Posterior vena cava (tissue), 2 donors: ENCODE measurements at places on chromosomes 7 and 10. TPM values are rescaled to one million over a fixed set of nuclear protein-coding genes. Genes with fewer than 3 reads are reported as not detected.

Gene GPR26
- total RNA-seq = not detected

Gene MPP7
- 58.6 TPM for total RNA-seq

Gene VWA2
- total RNA-seq = not detected

Gene PDE6C
- not detected for total RNA-seq

DNA sequence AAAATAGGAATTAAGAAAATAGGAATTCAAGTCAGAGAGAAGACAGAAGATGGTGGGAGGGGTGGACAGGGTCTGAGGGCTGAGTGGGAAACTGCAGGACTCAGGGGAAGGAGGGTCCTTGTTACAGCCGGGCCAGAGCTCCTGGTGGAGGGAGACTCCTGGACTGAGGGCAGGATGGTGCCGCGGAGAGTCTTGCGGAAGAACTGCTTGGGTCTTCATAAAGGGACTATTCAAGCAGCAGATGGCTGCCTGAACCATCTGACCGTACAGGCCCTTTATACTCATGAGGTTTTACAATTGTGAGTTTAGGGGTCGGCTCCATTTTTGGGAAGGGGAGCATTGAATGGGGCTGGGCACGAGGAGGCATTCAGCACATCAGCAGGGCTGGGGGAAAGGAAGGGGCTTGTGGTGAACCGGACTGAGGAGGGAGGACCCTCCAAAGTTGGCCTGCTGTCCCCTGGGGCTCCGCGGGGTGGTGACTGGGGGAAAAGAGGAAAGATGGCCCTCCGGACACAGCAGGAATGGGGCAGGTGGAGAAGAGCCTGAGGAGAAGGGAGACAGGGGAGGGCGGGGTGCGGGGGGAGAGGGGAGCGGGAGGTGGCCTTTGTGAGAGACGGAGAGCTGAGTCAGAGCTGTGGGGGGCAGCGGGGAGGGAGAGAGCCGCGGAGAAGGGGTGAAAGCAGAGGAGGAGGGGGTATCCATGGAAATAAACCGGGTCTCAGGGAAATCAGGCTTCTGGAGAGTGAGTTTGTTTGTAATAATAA is 1.5 kb downstream of the FAM131B start:
- DNase-seq = no peak

- DNase-seq = no peak
Observed at GRCh38 chr7:146636581-146636980, 520.0 kb downstream of the CNTNAP2 start.

- DNase-seq = no peak
Observed at GRCh38 chr10:113522460-113522859, 30.4 kb upstream of the HABP2 start.

DNA sequence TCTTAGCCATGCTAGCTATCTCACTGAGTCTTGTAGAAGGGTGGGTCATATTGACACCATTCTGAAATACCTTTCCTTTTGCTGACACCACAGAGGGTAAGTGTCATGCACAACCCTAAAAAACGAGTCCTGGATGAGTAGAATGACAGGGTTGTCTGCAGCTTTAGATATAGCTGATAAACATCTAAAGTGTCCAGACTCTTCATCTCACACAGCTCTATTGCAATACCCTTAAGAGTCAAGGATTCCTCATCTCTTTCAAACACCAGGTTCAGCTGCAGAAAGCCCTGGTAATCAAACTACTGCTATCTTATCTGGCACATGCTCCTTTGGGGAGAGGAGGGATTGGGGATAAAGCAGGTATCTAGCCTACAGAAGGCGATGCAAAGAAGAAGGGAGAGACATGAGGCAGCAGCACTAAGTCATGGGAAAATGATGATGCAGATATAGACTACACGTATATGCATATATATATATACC is 127.0 kb downstream of the ANK3 start:
- no peak for DNase-seq

DNA sequence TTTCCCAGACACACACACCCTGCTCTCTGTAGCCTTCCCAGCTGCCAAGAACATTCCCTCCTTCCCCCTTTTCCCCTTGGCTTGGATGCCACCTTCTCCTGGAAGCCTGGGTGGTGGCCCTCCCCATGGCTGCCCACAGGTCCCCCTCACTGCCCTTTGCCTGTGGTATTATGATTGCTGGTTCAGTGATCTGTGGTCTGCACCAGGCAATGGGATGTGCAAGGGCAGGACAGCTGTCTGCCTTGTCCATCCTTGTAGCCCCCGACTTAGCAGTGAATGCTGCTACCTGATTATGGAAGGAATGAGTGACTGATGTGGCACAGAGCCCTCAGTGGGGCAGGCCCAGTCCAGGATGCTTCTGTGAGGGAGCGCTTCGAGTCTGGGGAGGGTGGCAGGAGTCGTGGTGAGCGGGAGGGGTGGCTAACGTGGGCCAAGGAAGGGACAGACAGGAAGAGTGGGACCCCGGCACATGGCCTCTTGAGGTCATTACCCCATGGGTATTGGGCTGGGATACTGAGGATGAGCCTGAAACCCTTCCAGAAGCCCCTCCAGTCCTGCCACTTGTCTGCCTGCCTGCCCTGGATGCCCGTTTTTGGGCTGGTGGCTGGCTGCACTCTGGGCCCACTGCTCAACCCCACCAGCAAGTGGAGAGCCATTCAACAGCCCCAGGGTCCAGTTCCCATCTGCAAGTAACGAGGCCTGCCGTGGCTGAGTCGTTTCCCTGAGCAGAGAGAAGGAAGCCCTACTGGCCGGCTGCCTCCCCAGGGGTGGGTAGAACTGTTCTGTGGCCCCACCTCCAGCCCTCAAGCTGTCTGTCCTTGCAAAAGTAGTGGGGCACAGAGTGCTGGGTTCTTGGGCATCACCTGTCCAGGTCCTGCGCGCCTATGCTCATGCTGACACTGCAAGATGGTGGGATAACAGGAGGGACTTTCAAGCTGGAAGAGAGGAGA is 8.8 kb downstream of the CHST3 start:
- no peak for DNase-seq

- DNase-seq = peak; percentile 79
Observed at GRCh38 chr10:79435271-79436065, 10.0 kb downstream of the ZCCHC24 start.

DNA sequence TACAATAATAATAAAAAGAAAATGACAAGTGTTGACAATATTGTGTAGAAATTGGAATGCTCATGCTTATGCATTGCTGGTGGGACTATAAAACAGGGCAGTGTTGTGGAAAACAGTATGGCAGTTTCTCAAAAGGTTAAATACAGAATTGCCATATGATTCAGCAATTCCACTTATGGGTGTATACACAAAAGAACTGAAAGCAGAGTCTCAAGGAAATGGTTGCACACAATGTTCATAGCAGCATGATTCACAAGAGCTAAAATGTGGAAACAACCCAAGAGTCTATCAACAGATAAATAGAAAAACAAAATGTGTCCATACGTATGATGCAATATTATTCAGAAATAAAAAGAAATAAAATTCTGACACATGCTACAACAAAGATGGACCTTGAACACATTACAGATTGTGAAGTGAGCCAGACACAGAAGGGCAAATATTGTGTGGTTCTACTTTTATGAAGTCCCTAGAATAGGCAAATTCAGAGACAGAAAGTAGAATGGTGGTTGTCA is 64.8 kb upstream of the GRM8 start:
- DNase-seq = no peak

- DNase-seq = no peak
Observed at GRCh38 chr7:30276203-30276900, 8.0 kb upstream of the ZNRF2 start.

GRCh38 chr10:131775833-131776232 is 125.0 kb upstream of the PPP2R2D start:
- DNase-seq = no peak

DNA sequence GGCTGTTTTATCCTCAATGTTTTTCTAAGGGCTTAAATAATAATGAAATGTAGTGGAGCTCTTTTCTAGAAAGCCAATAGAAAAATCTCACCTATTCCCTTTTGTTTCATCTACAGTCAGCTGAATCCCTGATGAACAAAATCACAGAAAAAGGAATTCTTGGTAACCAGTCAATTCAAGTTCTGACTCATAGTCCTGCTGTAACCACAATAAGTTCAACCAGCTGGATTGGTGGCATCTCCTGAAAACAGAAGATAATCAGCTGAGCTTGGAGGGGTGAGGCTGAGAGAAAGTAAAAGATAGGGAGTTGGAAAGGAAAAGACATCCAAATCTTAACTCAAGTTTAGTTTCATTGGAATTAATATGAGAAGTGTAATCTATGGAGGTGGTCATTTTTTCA is 772.1 kb downstream of the CCSER2 start:
- DNase-seq = no peak
